Stimulated activated CD4-positive, alpha-beta T cell treated with anti-CD3 and anti-CD28 coated beads, Interleukin-2, amount 100 ng/mL, for 24 hours (primary cell): ENCODE measurements at places on chromosomes 3 and 15.

- no peak for DNase-seq
Measured at GRCh38 chr15:94587113-94587512, 355.8 kb downstream of the MCTP2 start.

- no peak for DNase-seq
Measured at GRCh38 chr3:5277612-5278236, 90.2 kb downstream of the EDEM1 start.

GRCh38 chr15:101020945-101021344 is 101.8 kb downstream of the LRRK1 start:
- DNase-seq, result no peak

- DNase-seq, result no peak
Measured at GRCh38 chr15:74497584-74497983, 36.6 kb upstream of the UBL7 start.

DNA sequence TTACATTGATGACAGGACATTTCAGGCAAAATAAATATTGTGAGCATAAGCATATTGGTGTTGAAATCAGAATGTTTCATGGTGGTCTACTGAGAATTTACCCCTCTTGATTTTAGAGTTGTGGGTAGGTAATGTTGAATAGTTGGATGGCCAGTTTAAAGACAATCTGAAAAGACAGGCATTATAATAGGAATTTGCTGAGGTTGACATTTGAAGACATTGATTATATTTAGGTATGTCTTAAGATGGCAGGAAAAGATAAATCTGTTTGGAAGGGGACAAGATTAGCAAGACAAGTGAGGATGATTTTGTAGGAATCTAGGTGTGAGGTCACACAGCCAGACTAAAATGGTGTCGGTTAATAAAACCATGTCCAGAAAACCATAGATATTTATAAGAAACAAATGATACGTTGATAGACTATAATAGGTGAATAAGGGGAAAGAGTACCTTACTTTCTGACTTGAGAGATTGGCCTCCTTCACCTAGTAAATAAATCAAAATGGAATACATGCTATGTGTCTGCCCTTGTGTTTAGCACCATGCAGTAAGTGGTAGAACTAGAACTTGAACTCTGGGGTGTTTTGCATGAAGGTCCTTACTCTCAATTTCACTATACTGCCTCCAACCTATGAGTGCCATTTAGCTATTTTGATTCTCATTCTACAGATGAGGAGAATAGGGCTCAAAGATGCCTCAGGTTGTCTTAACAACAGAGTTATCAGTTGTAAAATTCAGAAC is 57.9 kb downstream of the ALCAM start:
- DNase-seq, result no peak

GRCh38 chr3:143298380-143298779 is 178.8 kb downstream of the CHST2 start:
- no peak for DNase-seq

DNA sequence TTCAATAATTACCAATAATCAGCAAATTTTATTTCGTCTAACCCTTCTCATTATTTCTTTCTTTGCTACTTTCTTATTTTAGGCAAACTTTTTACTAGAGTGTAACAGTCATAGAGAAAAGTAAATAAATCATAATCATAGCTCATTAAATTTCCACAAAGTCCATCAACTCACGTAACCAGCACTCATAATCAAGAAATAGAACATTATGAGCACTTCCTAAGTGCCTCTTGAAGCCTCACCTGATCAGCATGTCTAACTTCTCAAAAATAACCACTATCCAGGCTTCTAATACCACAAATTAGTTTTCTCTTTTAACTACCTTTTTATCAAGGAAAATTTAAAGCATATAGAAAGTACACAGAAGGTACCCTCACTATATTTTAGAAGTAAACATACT is 38.4 kb upstream of the SLC12A8 start:
- no peak for DNase-seq

- no peak for DNase-seq
Measured at GRCh38 chr3:59425371-59425770, 375.5 kb upstream of the CFAP20DC start.

- DNase-seq, result no peak
Measured at GRCh38 chr3:23455775-23456174, 252.6 kb downstream of the UBE2E2 start.

DNA sequence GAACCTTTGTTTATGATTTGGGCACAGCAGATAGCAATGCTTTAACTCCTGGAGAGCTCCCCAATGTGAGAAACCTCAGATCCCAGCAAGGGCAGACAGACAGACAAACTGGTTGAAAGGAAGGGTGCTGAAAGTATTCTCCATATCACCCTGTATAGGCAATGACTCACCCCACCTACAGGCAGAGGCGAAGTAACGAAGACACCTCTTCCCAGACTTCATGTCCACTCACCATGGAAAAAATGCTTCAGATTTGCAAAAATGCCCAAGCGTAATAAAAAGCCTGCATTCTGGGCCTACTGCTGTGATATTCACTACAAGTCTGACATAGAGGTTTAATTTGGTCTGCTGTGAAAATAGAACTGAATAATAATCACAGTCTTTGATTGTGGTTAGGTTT is 50.5 kb downstream of the THBS1 start:
- peak; percentile 40 for DNase-seq

- DNase-seq, result no peak
Measured at GRCh38 chr3:177693616-177694264, 496.5 kb upstream of the TBL1XR1 start.

DNA sequence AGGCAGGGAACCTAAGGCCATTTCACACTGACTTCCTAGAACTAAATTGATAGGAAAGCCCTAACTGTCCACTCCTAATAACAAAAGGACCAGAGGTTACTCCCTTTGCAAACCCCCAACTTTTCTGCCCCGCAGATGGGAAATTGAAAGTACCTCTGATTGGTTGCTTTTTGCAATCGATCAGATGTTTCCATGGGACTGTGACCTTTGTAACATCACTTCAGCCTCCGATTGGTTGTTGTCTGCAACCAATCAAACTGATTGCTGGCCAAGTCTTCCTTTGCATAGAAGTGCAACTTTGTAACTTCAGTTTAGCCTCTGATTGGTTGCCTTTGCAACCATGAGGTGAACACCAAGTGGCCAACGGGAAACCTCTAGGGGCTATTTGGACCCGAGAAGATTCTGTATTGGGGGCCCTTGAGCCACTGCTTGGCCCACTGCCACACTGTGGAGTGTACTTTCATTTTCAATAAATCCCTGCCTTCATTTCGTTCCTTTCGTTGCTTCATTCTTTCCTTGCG is 11.3 kb upstream of the KNL1 start:
- no peak for DNase-seq

DNA sequence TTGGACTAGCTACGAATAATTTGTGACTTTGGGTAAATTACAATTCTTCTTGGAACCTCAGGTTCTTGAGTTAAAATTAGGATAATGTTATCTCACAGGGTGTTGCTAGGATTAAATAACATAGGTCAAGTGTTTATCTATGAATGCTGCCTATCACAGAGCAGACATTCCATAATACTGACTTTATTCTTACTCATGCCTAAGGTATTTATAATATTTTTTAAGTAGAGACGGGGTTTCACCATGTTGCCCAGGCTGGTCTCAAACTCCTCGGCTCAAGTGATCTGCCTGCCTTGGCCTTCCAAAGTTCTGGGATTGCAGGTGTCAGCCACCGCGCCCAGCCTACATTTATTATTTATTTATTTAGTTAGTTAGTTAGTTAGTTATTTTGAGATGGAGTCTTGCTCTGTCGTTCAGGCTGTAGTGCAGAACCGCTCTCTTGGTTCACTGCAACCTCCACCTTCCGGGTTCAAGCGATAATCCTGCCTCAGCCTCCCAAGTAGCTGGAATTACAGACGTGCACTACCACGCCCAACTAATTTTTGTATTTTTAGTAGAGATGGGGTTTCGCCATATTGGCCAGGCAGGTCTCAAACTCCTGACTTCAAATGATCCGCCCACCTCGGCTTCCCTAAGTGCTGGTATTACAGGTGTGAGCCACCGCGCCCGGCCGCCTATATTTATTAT is 741 bp upstream of the ZNF106 start:
- DNase-seq, result no peak

- DNase-seq, result no peak
Measured at GRCh38 chr3:149120051-149120972, 9.1 kb upstream of the HPS3 start.

DNA sequence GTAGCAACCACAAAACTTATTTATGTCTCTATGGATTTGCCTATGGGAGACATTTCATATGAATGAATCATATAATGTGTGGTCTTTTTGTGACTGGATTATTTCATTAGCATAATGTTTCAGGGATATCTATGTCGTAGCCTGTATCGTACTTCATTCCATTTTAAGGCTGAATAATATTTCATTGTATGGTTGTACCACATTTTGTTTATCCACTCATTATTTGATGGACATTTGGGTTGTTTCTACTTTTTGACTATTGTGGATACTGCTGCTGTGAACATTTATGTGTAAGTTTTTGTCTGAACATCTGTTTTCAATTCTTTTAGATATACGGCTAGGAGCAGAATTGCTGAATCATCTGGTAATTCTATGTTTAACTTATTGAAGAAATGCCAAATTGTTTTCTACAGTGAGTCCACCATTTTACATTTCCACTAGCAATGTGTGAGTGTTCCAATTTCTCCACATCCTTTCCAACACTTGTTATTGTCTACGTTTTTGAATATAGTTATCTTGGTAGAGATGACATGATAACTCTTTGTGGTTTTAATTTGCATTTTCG is 134.4 kb upstream of the DAZL start:
- no peak for DNase-seq

DNA sequence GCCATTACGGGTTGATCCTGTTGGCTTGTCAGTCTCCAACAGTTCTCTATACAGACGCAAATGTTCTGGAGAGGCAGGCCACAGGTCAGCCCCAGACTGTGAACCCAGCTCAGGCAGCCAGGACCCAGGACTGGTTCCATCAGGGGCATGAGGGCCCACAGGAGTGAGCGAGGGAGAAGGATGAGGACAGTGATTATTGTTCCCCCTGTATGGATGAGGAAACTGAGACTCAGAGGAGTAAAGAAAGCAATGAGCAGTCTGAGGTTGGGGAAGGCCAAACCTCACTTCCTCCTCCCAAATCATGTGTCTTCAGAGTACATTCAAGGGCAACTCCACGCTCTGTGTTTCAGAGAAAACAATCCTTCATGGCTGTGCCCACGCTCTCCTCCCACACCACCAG is 121.9 kb downstream of the RPLP1 start:
- no peak for DNase-seq

DNA sequence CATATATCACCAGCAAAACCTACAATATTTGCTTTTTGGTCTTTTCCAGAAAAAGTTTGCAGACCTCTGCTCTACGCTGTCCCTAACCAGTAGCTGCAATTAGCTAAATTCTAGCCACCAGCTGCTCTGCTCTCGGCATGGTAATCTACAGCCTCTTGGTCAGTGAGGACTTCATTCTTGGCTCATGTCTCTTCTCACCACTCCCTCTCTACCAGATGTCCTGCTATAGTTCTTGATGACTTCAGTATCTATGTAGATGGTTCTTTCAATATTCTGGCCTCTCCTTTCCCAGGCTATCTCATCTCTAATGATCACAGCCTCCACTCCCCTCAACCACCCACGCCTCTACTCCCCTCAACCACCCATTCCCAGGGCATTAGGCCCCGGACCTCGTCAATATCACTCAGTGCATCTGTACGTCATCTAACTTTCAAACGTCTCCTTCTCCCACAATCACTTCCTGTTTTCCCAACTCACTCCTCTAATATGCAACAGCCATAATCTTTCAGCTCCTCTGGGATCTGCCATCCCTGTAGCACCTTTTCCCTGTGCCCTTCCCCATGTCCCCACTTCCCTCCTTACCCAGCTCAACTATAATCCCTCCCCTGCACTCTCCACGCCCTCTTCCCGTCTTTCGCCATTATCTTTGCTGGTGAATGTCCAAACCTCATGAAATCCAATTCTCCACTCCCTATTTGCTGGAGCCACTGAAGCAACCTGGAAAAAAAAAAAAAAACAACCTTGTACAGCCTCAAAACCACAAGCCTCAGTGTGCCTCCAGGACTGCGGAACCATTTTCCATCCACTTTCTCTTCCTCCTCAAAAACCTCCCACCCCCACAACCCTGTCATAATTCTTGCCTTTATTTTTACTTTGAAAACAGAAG is 429.4 kb upstream of the PROK2 start:
- DNase-seq, result no peak

- DNase-seq, result no peak
Measured at GRCh38 chr3:195178124-195178910, 92.6 kb downstream of the XXYLT1 start.

DNA sequence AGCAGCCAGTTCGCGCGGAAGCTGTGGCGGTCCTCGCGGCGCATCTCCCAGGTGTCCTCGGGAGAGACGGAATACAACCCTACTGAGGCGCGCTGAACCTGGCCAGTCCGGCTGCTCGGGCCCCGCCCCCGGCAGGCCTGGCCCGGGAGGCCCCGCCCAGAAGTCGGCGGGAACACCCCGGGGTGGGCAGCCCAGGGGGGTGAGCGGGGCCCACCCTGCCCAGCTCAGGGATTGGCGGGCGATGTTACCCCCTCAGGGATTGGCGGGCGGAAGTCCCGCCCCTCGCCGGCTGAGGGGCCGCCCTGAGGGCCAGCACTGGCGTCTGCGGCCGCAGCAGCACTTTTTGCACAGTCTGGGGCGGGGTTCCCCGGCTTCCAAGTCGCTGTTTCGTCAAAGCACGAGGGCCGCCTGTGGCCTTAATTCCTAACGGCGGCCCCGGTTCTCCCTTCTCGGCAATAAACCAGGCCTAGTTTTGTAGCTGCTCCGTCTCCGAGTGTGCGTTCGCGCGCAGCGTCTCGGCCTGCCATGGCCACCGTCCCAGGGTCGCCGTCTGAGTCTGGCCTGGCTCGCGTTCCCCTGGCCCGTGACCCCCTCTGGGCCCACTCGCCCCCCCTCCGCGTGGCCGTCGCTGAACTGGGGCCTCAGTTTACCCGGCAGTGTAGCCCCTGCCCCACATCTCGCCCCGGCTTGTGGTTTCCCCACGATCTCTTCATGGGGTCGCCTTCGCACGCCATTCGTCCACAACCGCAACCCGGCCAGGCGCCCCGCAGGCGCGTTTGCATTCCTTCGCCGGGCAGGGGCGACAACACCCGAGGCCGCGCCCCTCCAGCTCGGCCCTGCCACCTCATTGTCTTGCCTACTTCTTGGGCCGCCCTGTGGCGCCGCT is 30.0 kb downstream of the NBEAL2 start:
- peak; percentile 77 for DNase-seq

DNA sequence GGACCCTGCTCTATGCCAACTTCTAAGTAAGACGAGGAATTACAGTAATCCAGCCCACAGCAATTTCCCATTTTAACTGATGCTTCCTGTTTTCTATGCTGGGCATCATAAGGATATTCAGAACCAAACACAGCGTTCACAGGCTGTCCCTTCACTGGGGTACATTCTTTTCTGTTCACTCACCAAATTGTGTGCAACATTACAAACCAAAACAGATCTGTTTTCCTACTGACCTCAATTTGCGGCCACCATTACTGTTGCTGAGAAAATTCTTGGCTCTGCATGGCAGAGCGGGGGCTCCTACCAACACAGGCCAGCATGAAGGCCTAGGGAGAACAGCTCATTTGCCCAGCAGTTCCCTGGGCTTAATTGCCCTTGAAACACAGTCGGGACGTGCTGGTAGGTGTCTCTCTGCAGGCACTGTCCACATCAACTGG is 76.5 kb downstream of the MYO1E start:
- DNase-seq, result no peak

- peak; percentile 62 for DNase-seq
Measured at GRCh38 chr15:60006203-60006862, 2.2 kb downstream of the FOXB1 start.
